ENCODE measurements at places on chromosomes 3 and 15.

GRCh38 chr15:98952381-98952803 lies 55.2 kb downstream of the PGPEP1L start:
- no peak for DNase-seq

GRCh38 chr3:189355481-189356201 lies 183.9 kb downstream of the TPRG1 start:
- no peak for DNase-seq

DNA sequence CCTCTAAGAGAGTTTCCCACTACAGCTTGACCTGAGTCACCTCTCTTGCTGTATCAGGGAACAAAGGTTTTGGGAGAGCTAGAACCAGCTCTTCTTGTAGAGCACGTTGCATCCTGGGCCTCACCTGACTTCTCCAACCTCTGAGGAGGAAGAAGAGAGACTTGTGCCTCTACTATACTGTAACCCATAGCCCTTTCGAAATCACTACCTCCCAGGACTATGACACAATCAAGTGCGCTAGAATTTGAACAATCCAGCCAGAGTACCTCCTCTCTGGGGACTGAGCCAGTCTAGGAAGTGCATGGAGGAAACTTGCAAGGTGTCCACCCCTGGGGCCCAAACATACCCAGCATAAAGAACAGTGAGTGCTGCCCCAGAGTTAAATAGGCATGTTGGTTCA lies 192.8 kb upstream of the BHLHE40 start:
- no peak for DNase-seq

GRCh38 chr15:76204109-76204845 lies 107.0 kb downstream of the ETFA start:
- DNase-seq: no peak

- DNase-seq: no peak
These were observed 182.9 kb upstream of the RORA start for GRCh38 chr15:61411902-61412510.

GRCh38 chr3:80190051-80190450 lies 422.3 kb upstream of the ROBO1 start:
- no peak for DNase-seq

DNA sequence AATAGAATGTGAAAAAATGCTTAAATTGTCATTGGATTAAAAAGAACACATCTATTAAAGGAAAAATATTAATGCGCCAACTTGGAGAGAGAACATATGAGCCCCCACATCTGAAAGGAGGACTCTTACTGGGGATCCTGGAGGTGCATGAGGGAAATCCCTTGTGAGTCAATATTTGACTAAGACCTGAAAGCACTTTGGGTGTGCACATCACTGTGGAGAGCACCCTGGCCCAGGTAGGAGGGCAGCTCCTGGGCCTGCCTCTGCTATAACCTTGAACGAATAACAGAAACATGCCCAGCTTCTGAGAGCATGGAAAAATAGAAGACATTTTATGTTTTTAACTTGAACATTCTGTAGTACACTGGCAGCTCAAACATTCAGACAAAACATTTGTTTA lies 199.8 kb downstream of the GAP43 start:
- DNase-seq: no peak

DNA sequence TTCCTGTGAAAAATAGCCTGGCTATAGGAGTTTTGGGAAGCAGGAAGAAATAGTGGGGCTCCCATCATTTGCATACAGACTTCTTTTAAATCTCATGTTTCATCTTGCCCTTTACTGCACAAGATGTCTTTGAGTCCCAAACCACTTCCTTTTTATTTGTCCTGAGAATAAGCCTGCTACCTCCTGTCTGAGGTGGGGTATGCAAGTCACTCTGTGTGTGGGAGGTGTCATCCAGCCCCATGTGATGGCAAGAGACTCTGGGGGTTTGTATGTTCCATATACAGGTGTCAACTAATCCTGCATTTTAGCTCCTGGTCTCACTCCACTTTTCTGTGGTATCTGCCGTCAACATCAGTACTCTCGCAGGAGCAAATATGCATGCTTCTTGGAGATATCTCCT lies 102.0 kb downstream of the OTOL1 start:
- no peak for DNase-seq

- DNase-seq: no peak
These were observed 70.7 kb downstream of the SOX2 start for GRCh38 chr3:181782306-181782954.

GRCh38 chr3:128881576-128881975 lies 2.2 kb downstream of the ACAD9 start:
- no peak for DNase-seq

- no peak for DNase-seq
These were observed 859 bp downstream of the RORA start for GRCh38 chr15:61227950-61228936.

- no peak for DNase-seq
These were observed 3.7 kb downstream of the MDFIC2 start for GRCh38 chr3:70308760-70309159.

GRCh38 chr3:4656059-4656458 lies 162.9 kb downstream of the ITPR1 start:
- DNase-seq: no peak

DNA sequence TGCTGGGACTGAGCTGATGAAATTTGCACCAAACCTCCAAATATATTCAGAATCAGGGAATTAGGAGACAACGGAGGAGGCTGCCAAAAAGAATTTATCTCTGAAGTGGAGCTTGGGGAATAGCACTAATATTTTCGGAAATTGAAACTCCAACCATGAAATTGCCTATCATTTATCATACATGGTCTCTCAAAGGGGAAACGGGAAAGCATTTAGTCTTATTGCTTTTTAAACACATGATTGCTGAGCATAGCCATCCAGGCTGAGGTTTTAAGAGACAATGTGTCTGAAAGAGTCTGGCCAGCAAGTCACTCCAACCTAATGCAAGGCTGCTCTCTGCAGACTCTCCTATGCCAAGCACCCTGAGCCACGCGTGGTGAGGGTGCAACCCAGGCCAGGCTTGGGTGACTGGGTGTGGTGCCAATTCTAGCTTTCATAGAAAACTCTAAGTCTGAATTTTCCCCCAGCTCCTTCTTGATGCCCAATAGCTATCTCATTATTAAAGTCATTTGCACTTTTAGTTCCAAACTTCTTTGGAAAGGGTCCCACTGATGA lies 200.2 kb downstream of the RPLP1 start:
- DNase-seq: no peak

DNA sequence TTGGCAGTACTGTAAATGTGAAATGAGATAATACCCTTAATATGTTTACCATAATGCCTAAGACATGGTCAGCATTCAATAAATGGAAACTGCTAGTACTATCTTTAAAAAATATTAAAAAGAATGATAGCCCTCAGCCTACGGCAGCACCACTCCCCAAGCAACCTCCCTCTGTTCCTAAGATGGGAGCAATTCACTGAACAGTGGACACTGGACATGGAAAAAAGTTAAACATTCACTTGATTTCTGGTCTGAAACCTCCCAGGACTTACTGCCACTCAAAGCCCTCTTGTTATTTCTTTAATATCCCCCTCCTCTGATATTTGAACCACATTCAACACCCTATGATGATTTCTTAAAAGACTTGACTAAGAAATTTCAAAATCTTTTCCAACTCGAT lies 27.0 kb downstream of the NEK4 start:
- DNase-seq: no peak

- DNase-seq: no peak
These were observed 122.1 kb upstream of the TMEM108 start for GRCh38 chr3:132916096-132916495.

- no peak for DNase-seq
These were observed 562.8 kb downstream of the NR2F2 start for GRCh38 chr15:96893159-96893906.

- no peak for DNase-seq
These were observed 36.7 kb downstream of the HMCES start for GRCh38 chr3:129315223-129315997.

- no peak for DNase-seq
These were observed 326.7 kb downstream of the IGSF11 start for GRCh38 chr3:118707991-118708390.

- no peak for DNase-seq
These were observed 51.8 kb upstream of the RFX7 start for GRCh38 chr15:56295433-56295832.

DNA sequence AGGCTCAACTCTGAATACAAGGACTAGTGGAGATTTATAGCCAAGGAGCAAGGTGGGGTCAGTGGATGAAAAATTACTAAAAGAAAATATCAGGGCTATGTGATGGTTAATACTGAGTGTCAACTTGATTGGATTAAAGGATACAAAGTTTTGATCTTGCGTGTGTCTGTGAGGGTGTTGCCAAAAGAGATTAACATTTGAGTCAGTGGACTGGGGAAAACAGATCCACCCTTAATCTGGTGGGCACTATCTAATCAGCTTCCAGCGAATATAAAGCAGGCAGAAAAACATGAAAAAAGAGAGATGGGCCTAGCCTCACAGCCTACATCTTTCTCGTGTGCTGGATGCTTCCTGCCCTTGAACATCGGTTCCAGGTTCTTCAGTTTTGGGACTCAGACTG lies 14.4 kb upstream of the SENP7 start:
- DNase-seq: no peak

GRCh38 chr15:84829428-84829827 lies 12.3 kb downstream of the ALPK3 start:
- no peak for DNase-seq

DNA sequence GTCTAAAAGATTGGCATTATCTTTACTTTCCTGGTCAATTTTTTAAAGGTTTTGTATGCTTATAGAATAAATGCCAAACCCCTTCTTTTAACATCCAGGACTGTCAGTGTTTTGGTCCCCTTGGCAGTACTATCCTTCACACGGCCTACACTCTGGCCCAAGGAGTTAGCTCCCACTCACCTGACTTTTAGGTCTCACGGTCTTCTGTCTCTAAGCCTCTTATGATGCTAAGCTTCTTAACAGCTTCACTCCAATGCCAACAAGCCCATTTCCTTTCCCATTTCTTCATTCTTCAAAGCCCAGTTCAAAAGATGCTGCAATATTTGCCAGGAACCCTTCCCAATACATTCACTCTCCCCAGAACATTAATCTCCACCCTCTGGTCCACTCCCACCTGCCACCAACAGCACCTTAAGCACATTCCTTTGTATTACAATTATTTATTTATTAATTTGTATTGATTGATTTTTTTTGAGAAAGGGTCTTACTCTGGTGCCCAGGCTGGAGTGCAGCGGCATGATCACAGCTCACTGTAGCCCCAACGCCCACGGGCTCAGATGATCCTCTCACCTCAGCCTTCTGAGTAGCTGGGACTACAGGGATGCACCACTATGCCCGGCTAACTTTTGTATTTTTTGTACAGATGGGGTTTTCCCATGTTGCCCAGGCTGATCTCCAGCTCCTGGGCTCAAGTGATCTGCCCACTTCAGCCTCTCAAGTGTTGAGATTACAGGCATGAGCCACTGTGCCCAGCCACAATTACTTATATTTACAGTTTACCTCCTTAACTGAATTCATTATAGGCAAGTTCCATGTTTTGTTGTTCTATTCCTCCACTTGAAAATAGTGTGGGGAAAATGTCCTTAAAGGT lies 27.8 kb downstream of the IFT80 start:
- DNase-seq: no peak

DNA sequence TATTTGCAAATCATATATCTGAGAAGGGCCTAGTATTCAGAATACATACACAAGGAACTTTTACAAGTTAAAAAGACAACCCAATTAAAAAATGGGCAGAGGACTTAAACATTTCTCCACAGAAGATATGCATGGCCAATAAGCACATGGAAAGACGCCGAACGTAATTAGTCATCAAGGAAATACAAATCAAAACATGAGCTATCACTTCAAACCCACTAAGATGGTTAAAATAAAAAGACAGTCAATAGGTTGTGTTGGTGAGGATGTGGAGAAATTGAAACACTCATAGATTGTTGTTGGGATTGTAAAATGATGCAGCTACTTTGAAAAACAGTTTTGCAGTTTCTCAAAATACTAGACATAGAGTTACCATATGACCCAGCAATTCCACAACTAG lies 61.2 kb upstream of the NEO1 start:
- no peak for DNase-seq

GRCh38 chr15:57686657-57687056 lies 19.9 kb upstream of the POLR2M start:
- no peak for DNase-seq

DNA sequence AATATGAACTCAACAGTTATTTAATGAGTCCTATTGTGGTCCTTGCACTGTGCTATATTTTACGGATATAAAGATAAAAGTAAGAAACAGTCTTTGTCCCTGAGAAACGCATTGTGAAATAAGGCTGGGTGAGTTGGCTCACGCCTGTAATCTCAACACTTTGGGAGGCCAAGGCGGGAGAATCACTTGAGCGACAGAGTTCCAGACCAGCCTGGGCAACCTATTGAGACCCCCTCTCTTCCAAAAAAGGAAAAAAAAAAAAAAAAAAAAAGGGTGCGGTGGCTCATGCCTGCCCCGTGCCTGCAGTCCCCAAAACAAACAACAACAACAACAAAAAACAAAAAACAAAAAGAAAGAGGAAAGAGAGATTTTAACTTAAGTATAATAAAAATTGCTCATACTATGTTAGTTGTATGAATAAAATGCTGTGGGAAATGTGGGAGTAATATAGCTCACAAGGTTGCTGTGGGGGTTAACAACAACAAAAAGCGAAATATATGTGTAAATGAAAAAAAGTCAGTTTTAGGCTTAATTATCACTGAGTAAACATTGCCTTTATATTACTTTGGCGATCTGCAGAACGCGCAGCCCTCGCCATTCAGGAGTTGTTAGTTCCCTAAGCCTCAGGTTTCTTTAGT lies 461 bp upstream of the FNDC3B start:
- DNase-seq: no peak

GRCh38 chr3:105584003-105584790 lies 217.5 kb downstream of the ALCAM start:
- DNase-seq: no peak

All from activated T-helper 1 cell treated with anti-CD3 and anti-CD28 coated beads, Interleukin-2, amount 50 U/mL, for 16 hours (primary cell).